Activated CD4-positive, alpha-beta T cell treated with anti-CD3 and anti-CD28 coated beads for 4 hours (primary cell): ENCODE measurements at places on chromosomes 1 and 21.

GRCh38 chr21:14900058-14900457 lies 164.7 kb downstream of the NRIP1 start:
- no peak for DNase-seq

DNA sequence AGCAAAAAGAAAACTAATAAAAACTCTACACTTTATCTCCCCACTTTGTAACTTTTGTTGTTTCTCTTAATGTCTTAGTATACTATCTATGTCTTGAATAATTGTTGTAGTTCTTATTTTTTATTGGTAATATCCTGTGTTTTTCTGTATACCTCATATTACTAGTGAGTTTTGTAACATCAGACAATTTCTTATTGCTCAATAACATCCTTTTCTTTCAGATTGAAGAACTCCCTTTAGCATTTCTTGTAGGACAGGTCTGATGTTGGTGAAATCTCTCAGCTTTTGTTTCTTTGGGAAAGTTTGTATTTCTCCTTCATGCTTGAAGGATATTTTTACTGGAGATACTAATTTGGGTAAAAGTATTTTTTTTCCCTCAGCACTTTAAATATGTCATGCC lies 79.8 kb upstream of the LRRC8B start:
- no peak for DNase-seq

- DNase-seq = no peak
Measured at GRCh38 chr21:39976800-39977199, 109.6 kb downstream of the PCP4 start.

DNA sequence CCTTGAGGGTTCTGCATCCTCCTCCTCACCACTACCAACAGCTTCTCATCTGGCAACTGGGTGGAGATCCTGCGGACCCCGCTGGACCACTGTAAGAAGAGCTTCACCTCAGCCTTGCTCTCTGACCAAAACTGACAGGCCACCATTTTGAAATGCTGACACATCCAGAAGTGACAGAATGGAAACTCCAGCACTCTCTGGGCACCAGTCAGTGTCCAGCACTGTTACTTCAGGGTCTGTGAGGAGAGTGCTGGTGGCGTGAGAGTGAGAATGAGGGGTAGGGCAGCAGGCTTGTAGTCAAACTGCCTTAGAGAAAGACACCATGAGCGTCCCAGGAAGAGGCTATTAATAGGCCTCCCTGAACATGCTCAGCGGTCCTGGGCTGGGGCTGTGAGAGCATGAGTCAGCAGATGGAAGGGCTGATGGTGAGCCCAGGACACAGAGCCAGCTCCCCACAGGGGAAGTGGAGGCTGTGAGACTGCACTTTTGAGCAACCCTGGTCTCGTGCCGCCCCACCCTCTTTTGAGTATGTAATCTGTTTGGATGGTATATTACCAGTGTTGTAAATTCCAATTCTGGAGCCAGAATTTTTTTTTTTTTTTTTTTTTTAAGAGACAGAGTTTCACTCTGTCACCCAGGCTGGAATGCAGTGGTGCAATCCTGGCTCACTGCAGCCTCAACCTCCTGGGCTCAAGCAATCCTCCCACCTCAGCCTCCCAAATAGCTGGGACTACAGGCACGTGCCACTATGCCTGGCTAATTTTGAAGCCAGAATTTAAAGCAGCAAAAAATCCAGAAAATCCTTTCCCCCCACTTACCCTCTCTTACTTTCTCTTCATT lies 34.4 kb upstream of the SLC30A1 start:
- no peak for DNase-seq

- no peak for DNase-seq
Measured at GRCh38 chr1:22705586-22705985, 5.1 kb upstream of the EPHB2 start.

GRCh38 chr1:178532392-178532791 lies 19.5 kb downstream of the TEX35 start:
- peak; percentile 74 for DNase-seq

GRCh38 chr21:42118901-42119300 lies 47.8 kb downstream of the UMODL1 start:
- no peak for DNase-seq

DNA sequence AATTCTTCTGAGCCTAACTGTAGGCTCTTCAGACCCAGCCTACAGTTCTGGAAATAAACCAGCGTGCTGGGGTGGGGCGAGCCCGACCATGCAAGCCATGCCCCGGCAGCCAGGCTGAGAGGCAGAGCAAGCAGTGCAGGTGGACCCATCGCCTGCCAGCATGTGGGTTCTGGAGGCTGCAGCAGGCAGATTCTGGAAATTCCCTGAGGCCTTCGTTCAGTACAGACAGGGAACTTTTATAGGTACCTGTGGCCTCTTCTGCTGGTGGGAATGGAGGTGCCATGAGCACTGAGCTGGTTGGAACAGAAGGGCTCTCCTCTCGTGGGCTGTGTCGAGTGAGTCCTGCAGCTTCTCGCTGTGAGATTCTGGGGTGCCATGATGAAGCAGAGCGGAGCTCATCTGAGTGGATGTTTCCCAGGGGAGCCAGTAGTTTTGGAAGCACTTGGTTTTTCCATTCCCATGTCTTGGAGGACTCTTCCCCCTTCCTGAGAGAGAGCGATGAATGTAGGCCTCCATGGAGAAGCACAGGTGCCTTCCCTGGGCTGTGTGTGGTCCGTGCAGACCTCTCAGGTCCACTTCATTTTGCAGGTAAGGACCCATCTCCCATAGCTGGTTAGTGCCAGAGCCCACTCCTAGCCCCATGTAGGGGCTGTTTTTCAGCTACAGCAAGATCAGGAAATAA lies 94.1 kb downstream of the PCBP3 start:
- DNase-seq = no peak

DNA sequence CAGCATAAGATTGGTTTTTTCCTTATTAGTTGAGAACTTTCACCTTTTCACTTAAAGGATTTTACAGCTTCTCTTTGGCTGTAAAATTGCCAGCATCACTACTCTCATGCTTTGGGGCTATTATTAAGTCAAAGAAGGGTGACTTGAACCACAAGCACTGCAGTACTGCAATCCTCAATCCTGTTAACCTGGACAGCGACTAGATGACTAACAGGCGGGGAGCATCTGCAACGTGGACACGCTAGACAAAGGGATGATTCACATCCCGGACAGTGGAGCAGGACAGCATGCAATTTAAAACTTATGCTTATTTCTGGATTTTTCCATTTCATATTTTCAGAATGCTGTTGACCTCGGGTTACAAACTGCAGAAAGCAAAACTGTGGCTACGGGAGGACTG lies 8.1 kb downstream of the ARV1 start:
- DNase-seq = no peak

GRCh38 chr21:42218836-42219605 lies at the start of gene ABCG1:
TSS of gene ABCG1 (plus strand) at chr21:42219140. CDS start at chr21:42219263, 123 bp downstream.
- peak; percentile 44 for DNase-seq

DNA sequence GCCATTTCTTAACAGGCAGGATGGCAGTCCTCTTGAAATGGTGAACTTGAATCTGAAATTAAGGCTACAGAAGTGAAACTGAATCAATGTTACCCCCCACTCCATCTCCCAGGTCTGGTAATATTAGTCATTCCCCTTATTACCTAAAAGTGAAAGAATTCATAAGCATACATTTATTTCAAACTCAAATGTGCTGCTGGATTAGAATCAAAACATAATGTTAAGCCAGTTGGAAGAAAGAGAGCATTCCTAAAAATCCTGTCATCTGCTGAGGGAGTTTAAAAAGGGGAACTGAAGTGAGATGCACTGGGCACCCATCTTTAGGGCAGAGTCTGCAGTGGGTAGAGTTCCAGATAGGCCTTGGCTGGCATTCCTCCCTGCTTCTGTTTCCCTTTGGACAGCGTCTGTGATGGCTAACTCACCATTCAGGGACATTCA lies 17.4 kb downstream of the KIAA0319L start:
- no peak for DNase-seq

- no peak for DNase-seq
Measured at GRCh38 chr1:21663248-21663950, 5.8 kb downstream of the RAP1GAP start.

GRCh38 chr1:180451504-180451903 lies 50.9 kb downstream of the ACBD6 start:
- DNase-seq = no peak

- DNase-seq = no peak
Measured at GRCh38 chr1:236904892-236905741, 99.1 kb downstream of the MT1HL1 start.

DNA sequence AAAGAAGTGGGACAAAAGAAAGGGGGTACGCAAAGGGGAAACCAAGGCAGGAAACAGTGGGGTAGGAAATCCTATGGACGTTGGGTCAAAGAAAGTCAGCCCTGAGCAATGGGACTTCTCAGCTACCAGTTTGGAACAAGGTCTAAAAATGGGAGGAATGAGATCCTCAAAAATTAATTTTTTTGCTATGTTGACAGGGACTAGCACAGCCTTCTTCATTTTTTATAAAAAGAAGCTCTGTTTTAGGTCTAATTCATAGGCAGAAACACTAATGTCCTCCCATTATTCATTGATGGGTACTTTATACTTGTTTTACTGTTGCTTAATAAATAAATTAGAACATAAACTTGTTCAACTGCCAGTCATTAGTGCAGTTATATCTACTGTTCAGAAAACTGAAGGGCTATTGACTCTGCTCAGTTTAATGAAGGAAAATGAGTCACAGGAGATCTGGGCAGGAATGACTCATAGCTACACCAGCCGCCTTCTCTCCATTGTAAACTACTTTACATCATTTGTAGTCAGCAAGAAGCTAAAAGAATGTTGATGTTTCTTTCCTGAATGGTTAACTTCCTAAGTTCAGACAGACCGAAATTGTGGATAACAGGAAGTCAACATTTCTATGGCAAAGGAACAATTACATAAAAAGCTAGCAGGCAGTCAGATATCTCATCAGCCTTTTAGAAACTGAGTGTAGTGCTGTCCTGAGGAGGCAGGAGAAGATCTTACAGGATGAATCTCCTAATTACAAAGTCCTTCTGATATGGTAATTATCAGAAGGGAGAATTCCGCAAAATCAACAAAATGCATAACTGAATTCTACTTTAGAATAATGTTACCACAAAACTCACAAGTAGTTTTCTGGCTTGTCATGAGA lies 356.4 kb upstream of the PKN2 start:
- no peak for DNase-seq

GRCh38 chr1:173395762-173396161 lies 81.4 kb upstream of the PRDX6 start:
- no peak for DNase-seq

GRCh38 chr1:42692461-42692860 lies 10.2 kb downstream of the YBX1 start:
- no peak for DNase-seq

GRCh38 chr1:119647734-119648619 lies at the start of gene ZNF697:
TSS of gene ZNF697 (minus strand) at chr1:119648266. CDS start at chr1:119626100, 22,166 bp downstream.
- DNase-seq = no peak

DNA sequence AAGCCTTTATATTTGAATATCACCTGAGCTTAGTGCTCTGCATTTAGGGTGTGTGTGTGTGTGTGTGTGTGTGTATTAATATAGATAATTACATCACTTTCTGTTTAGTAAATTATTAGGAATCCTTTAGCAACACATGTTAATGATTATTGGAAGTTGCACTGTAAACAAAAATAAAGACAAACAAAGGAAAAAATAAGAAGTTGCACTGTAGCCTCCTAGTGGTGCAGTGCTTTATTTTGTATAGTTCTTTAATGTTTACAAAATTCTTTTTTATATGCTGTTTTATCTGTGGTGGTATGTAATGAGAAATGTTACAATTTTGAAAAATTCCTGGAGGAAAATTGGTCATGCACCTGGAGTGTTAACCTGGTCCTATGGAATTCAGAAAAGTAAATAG lies 69.2 kb downstream of the UBE4B start:
- no peak for DNase-seq

DNA sequence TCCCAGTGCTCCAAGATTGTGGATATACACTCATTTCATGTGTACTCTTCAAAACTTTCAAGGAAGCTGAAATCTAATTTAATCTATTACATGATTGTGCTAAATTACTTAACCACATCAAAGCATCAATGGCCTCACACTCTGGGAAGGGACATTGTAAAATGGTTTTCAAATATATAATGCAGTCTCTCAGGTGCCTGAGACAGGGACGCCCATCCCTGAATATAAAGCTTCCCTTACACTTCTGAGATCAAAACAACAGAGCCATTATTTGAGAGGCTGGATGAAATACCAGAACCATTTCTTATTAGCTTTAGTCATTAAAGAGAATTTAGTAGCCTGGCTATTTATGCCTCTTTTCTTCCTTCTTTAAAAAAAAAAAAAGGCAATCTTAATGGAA lies 259.2 kb upstream of the NFIA start:
- no peak for DNase-seq

- DNase-seq = no peak
Measured at GRCh38 chr1:71413441-71414175, 332.8 kb upstream of the ZRANB2 start.

DNA sequence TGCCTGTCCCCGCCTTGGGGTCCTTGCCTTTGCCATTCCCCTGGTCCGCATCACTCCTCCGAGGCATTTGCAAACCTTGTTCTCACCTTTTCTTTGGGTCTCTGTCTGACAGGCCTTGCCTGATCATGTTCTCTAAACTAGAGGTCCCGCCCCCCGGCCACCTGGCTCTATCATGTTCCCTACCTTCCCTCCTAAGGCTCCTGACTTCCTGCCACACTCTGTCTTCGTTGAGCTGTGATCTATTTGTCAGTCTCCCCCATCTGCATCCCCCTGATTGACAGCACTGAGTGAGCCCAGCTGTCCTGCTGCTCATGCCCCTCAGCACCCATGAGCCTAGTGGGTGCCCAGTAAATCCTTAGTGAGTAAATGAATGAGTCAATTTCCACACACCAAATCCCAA lies 22.8 kb downstream of the ERG start:
- no peak for DNase-seq

DNA sequence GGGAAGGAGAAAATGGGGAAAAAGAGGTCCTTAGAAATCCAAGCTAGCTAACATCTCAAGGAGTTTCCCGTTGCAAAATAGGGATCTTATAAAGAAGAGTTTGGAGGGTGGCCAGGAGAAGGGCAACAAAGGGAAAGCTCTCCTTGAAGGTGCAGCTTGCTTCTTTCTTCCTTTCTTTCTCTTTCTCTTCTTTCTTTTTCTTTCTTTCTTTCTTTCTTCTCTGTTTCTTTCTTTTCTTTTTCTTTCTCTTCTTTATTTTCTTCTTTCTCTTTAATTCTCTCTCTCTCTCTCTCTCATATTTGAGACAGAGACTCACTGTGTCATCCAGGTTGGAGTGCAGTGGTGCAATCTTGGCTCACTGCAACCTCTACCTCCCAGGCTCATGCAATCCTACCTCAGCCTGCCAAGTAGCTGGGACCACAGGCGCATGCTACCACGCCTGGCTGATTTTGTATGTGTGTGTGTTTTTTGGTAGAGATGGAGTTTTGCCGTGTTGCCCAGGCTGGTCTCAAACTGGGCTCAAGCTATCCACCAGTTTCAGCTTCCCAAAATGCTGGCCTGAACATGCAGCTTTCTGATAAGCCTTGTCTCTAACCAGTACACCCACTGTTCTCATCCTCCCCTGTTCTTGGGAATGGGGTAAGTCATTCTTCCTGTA lies 44.4 kb downstream of the RNF11 start:
- DNase-seq = no peak

DNA sequence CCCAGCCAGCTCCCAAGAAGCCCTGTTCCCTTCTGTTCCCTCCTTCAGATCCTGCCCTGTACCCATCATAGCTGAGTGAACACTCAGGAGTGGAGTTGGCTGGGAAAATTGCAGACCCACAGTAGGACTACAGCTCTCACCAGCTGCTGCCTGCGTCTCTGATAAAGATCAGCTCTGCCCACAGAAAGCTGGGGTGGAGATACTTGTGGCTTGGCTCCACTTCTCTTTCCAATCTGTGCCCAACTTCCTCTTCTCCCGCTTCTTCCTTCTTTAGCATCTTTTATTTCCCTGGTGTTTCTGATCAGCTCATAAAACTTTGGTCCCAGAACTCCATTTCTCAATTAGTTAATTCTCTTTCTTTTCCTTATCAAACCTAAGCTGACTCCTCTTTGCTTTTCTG lies 5.5 kb upstream of the CD1A start:
- no peak for DNase-seq
